NCI-H2107 (cell line): ENCODE measurements at places on chromosomes 16 and 17.

DNA sequence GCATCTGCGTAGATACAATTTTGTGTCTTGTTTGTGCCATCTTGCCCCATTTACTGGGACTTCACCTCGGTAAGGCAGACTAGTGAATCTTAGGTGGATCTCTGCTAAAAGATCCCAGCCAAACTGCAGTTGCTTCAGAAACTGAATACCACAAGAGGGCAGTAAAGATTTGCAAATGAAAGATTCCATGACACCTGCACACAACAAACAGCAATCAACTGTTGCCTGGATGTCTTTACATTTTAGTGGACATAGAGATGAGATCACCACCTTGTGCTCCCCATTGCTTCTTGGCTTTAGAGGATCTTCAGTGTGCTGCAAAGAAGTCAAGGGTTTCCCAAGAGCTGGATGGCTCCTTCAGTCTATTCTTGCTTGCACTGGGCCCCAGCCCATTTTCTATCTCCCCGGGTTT, 119.2 kb upstream of the CACNG5 start:
- peak; percentile 39 for DNase-seq

- no peak for DNase-seq
These were observed at the start of gene CASKIN1 for GRCh38 chr16:2196162-2196980. Gene CASKIN1 (minus strand): TSS chr16:2196605. CDS start chr16:2196432, 173 bp downstream.

DNA sequence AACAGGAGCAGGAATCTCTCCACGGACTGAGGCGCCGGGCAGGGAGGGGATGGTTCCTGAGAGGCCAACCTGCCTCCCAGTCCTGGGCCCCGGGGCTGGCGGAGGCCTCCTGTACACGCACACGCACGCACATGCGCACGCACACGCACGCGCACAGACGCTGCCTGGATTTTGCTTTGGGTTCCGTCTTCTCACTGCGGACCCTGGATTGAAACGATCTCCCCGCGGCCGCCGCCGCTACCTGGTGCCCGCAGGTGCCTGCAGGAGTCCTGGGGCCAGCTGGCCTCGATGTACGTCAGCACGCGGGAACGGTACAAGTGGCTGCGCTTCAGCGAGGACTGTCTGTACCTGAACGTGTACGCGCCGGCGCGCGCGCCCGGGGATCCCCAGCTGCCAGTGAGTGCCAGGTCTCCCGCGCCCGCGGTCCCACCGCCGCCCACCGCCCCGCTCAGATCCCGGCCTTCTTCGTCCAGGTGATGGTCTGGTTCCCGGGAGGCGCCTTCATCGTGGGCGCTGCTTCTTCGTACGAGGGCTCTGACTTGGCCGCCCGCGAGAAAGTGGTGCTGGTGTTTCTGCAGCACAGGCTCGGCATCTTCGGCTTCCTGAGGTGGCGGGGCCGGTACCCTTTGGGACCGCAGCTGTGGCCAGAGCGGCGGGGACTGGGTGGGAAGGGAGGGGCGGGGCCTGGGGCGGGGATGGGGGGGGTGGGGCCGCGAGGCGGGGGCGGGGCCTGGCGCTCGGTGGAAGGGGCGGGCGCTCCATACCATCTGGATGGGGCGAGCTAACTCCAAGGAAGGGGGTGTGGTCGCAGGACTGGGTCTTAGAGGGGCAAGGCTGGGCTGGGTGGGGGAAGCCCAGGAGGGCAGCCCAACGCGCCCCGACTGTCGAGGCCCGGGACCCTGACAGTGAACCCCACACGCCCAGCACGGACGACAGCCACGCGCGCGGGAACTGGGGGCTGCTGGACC, 12.3 kb downstream of the CES4A start:
- DNase-seq, result peak; percentile 24

DNA sequence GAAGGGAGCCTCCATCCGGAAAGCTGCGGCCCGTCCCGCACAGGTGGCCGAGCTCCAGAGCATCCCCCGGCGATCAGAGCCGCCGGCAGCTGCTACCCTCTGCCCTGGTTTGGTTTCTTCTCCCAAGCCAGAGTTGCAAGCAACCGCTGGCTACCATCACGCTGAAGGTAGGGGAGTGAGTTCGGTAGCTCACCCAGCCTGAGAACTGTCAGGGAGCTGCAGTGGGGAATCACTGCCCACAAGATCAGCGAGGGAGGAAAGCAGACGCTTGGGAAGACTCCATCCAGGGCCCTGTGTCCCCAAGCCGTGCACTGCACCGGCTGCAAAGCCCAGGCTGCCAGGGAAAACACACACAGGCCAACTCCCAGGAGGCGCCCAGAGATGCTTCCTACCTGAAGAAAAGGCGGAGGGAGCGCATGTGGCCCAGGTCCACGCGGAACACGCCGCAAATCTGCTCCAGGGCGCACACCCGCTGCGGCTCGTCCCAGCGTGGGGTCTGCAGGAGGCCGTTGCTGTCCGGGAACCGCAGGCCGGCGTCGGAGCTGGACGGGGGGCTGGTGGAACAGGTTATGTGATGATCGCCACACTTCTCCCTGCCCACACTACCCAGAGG, 83.3 kb downstream of the TBC1D16 start:
- DNase-seq, result no peak

DNA sequence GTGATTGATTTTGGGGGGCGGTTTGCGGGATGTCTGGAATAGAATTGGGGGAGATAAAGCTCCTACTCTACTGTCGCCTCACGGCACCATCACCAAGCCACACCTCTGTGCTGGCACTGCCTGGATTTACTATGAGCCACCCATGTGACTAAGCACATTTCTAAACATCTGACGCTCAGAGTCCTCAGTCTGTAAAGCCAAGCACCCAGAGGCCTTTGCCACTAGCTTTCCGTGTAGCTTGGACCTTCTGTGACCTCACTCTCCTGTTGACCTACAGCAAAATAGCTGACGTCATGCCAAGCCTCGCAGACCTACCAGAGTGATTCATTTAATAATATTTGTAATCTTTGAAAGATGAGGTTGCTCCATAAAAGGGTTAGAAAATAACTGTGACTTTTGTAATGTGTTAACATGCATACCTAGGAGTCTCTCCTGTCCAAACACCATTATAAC, 38.5 kb upstream of the MYOCD start:
- DNase-seq, result no peak

DNA sequence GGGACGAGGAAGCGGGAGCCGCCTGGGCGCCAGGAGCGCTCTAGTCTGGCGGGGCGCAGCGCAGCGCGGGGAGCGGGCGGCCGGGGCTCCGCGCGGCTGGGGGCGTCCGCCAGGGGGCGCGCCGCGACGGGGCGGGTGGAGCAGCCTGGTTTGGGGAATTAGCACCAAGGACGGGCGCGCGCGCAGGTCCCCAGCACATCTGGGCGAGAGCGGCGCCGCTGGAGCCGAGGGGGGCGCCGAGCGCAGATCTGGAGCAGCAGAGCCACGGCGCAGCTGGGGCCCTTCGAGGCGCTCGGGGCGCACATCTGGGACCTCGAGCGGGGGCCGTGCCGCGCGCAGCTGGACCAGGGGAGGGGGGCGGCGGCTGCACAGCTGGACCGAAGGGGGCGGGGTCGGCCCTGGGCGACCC, at the start of gene NXPH3:
NXPH3 (plus strand) TSS at position 193 of the 409 bp plus-strand sequence. CDS start 349 bp downstream, outside the sequence.
- peak; percentile 39 for DNase-seq
